ENCODE measurements at places on chromosomes 5 and 9.

DNA sequence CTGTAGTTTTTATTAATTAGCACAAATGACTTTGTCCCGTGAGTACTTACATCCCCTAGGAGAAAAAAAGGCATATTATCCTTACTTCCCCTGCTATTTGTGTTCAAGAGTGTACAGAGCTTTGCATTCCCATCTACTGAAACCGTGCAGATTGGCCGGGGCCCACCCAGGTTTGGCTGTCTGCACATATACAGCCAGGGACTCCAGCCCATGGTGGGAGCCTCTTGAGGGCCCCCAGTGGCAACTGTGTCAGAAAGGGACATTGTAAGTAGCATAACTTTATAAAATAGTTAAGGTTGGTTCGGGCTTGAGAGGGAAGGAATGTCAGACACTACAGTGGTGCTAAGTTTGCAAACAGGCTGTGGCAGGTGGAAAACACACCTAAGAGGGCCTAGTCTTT, 24.7 kb downstream of the PHF2 start:
- DNase-seq, result no peak

- DNase-seq, result no peak
Measured at GRCh38 chr9:73006986-73007385, 54.1 kb upstream of the ALDH1A1 start.

GRCh38 chr5:74587890-74588289, 52.6 kb downstream of the ENC1 start:
- no peak for DNase-seq

- no peak for DNase-seq
Measured at GRCh38 chr5:150577378-150578139, 62.9 kb upstream of the SYNPO start.

- DNase-seq, result no peak
Measured at GRCh38 chr5:106417163-106417562, 1253.6 kb downstream of the EFNA5 start.

DNA sequence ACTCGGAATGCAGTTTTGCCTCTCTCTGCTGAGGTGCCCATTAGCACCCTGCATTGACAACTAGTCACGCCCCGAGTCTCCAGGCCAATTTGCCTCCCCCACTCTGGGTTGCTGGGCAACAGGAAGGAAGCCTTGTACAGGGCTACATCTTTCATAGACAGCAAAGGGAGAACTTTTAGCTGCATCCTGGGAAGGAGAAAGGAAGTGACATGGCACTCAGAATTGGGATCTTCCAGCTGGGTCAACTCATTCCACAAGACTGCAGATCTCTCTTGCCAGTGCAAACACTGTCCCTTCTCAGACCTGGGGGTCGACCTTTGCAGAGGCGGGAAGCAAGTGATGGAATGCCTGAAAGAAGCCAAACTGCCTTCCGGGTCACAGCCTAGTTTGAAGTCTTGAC, 282.0 kb downstream of the SLIT3 start:
- no peak for DNase-seq

DNA sequence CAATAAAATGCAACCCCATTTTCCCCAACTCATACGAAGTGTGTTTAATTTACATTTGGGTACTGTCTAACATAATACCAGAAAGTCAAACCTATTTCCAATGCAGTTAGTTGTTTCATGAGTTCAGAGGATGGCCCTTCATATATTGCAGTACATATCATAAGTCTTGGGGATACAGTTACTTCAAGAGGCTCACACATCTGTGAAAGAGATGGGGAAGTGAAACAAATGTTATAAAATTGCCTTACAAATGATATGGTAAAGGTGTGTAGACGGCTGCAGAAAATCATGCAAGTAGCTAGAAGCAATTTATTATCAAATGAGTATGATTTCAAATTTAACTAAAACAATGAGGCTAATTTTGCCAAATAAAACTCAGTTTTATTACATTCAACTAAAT, 219.0 kb upstream of the CDH12 start:
- DNase-seq, result no peak

- DNase-seq, result no peak
Measured at GRCh38 chr9:91144769-91145168, 216.9 kb downstream of the AUH start.

DNA sequence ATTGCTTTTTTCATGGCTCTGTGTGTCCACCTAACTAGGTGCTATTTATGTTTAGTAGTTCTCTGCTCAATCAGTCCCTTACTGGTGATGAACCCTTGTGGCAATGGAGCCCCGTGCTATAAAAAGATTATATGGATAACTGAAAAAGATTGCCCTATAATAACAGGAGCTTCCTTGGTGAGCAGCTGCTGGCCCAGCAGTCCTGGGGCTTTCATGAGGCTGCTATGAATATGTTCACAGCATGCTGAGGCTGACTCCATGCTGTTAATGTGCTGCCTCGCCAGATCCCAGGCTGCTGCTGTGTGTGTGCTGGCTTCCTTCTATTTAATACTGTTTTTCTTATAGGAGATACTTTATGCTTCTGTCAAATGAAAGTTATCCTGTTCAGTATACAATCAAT, 357.5 kb downstream of the TAF11L14 start:
- DNase-seq, result no peak

- no peak for DNase-seq
Measured at GRCh38 chr9:127726871-127727270, 8.2 kb downstream of the TOR2A start.

GRCh38 chr5:139131465-139131864, 66.7 kb downstream of the SIL1 start:
- peak; percentile 22 for DNase-seq

DNA sequence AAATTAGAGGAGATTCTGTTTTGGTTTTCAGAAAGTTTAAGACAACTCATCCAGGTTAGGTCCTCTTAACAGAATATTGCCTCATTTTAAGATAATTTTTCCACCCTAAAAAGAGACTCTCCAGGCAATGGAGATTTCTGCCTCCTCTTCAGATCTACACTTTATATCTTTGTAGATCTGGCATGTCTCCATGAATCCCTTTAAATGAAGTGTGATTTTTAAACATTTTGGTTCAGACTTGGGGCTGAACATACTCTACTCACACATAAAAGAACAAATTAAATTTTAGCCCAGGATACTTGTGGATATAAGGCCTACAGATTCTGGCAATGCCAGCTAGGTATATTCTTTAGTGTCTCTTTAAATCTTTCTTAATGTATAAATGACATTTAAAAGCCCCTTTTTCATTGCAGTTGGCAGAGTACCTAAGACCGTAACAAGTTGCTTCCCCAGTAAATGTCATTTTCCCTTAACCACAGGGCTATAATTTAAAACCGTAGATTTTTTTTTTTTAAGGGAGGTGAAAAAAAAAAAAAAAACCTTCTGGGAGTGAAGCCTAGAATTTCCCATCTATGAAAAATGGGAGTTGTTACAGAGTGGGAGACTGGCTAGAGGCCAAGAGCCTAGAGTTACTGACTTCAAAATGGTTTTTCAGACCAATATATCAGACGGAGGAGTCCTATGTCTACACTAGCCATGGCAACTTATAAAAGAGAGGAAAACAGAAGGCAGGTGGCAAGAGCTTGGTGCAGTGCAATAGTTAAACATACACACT, 207.8 kb upstream of the TARS1 start:
- DNase-seq, result peak; percentile 27

GRCh38 chr5:178104492-178104891, 8.8 kb upstream of the N4BP3 start:
- no peak for DNase-seq

- no peak for DNase-seq
Measured at GRCh38 chr9:98254228-98255060, 1.0 kb downstream of the TBC1D2 start.

DNA sequence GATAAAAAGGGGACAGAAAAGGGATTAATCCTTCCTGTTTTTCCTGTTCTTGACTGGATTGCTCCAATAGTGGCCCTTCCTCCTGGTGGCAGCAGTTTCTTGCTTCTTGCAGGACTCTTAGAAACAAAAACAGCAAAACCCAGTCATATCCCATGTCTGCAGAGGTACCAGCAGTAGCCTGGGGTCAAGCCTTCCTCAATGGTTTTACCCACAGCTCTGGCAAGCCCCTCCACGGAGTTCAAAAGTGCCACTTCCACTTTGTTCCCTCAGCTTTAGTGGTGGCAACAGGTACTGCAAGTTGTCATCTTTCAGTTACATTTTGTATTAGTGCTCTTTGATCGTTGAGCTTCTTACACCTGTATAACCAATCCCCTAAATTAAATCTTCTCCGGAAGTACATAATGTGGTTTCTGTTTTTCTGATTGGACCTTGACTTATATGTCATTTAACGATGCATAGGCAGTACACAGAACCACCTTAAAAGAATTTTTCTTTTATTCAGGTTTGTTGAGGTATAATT, 8.7 kb upstream of the RANBP6 start:
- DNase-seq, result peak; percentile 7

DNA sequence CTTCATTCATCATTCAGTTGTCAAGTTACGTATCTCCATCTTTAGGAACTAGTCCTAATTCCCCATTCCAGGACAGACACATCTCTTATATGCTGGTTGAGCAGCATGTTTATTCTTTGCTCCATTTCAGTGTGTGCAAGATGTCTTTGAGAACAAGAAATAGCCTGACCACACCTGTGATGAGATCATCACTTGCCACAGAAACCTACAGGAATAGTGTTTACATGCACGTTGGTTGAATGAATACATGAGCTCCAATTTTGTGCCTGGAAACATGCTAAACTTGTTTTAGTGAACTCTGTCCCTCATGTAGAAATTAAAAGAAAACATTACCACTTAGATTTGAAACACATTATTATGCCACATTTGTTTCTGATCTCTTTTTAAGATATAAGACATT, 489.1 kb downstream of the CDH18 start:
- DNase-seq, result no peak

- DNase-seq, result no peak
Measured at GRCh38 chr5:102481054-102481715, 17.6 kb downstream of the SLCO6A1 start.

- no peak for DNase-seq
Measured at GRCh38 chr5:32615236-32615635, 29.9 kb downstream of the SUB1 start.

DNA sequence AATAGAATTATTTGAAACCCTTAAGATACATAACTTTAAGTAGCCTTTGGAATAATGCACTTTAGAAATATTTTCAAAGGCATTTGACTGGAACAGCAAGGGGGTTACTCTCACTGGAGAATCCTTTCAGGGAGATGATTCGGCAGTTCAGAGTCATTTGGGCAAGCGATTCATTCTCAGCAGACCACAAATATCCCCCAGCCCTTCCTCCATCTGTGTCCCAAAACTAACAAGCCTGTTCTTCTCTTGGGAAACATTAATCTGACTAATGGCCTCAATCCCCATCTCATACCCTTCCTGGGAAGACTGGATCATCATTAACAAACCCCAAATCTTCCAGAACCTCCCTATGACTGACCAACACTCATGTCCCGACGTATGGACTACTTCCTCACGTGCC, 65.8 kb upstream of the S1PR3 start:
- DNase-seq, result no peak

- no peak for DNase-seq
Measured at GRCh38 chr5:26390608-26391007, 647.8 kb downstream of the CDH9 start.

GRCh38 chr9:32589083-32589723, 16.2 kb upstream of the NDUFB6 start:
- DNase-seq, result peak; percentile 64

DNA sequence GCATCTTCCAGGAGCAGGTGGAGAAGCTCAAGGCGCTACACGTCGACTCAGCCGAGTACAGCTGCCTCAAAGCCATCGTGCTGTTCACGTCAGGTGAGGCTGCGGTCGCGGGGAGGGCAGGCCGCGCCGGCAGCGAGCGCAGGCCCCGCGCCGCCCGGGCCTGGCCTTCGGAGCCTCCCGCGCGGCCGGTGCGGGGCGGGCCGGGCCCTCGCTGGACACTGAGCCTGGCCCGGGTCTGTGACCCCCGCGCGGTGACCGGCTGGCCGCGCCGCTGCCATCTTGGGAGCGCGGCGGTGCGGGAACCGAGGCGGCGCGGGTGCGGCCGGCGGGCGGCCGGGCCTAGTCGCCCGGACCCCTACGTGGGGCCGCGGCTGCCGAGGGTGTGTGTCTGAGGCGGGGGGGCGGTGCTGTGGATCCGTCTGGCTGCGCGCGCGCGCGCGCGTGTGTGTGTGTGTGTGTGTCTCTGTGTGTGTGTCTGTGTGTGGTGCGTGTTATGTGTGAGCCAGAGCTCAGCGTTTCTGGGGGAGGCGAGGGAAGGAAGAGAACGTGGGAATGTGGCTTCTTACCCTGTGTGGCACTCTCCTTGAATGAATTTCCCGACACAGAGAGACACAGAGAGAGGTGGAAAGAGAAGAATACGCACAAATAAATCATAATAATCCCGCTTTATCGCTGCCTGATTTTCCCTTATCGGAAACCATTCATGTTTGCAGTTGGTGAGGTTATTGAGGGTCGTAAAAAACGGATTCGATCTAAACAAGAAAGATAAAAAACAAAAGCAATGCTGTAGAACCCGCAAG, 5.5 kb downstream of the NR2F1 start:
- peak; percentile 71 for DNase-seq

DNA sequence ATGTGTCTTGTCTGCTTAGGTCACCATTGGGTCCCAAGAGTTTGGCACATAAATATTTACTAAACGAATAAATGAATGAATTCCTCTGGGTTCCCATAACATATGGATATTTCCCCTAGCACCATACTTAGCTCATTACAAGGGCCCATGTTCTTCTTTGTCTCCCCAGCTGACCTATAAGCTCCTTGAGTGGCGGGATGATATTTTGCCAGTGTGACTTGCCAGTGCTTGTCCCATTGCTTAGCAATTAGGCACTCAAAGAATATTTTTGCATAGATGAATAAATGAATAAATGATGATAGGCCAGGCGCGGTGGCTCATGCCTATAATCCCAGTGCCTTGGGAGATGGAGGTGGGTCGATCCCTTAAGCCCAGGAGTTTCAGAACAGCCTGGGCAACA, 16.9 kb upstream of the CTNNA1 start:
- DNase-seq, result no peak

- peak; percentile 96 for DNase-seq
Measured at GRCh38 chr9:115690786-115691496, 462.6 kb upstream of the PAPPA start.

GRCh38 chr9:83521411-83521810, 16.8 kb downstream of the FRMD3 start:
- DNase-seq, result no peak

GRCh38 chr5:135913713-135914626, 18.3 kb upstream of the IL9 start:
- DNase-seq, result no peak

DNA sequence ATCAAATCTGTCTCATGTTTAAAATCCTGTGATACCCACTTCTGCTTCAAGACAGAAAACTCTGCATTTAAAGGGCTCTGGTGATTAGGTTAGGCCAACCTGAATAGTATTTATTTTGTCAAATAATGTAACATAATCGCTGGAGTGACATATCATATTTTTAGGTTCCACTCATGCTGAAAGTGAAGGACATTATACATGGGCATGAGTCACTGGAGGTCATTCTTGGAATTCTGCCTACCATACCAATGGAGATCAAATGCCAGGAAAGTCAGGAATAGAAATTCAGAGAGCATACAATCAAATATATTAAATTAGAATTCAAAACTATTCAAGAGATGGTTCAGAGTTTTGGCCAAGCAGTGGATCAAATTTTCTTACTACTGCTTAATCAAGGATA, 97.1 kb upstream of the PRSS3 start:
- DNase-seq, result no peak

Data from fibroblast of villous mesenchyme (primary cell).